Endodermal cell (in vitro differentiated cells): ENCODE measurements at places on chromosomes 5 and 9. TPM values are rescaled to one million over a fixed set of nuclear protein-coding genes. Genes with fewer than 3 reads are reported as not detected.

- peak; percentile 64 for DNase-seq
Measured at GRCh38 chr5:100517301-100517974, 17.7 kb upstream of the FAM174A start.

DNA sequence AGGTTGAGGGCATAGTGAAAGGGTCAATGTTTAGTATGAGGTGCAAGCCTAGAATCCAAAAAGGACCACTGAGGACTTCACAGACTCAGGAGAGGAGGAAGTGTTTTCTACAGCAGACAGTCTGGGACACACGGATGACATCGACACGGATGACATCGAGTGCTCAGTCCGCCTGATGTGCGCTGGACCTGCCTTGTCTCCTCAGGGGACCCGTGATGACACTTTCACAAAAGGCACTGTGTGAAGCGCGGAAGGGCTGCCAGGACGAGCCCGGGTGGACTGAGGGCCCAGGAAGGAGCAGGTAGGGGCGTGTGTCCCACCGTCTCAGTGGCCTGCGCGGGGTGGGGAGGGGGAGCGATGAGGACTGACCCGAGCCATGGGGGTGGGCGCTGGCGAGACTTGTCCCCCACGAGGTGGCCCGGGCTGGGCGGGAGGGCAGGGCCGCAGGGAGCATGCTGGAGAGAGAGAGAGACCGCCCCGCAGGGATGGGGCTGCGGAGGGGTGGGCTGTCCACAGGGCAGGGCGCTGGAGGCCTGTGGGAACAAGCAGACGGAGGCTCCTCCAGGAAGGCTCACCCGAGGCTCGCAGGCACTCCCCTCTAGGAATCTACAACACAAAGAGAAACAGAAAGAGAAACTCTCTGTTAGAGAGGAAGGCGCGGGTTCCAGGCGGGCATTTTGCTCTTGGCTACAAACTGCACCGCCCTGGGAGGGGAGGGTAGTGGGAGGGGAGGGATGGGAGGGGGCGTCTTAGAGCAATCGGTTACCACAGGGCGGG is 54.9 kb downstream of the USP20 start:
- DNase-seq, result peak; percentile 87

DNA sequence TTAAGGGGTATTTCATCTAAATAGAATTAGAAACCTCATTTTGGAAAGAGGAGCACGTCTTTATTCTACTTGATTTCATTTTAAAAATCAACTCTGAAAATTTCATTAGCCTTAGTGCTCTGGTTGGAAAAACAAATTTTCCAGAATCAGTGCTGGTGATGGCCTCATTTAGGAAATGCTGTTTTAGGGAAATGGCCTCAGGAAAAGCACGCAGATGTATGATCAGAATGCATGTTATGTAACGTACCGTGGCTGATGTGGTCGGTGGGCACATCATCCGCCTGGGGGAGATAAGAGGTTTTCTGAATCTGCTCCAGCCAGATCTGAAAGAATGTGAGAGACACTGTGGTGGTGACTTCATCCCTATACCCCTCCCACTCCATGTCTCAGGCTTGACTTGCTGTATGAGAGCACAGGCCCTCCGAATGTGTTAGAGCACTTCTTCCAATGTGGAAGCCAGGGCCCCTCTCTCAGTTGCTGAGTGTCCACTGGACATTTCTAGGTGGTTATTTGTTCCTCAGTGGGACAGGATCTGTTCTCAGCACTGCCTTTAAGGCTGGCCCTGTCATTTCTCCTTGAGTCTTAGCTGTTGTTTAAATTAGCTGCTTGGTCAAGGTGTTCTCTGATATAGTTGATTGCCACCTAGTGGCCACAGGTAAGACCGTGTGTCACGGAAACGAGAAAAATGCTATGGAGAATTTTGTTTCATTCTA is 96.5 kb downstream of the ARHGAP26 start:
- DNase-seq, result peak; percentile 84

GRCh38 chr9:73180403-73180802 is 28.7 kb downstream of the ANXA1 start:
- DNase-seq, result no peak

- no peak for DNase-seq
Measured at GRCh38 chr5:42593591-42593990, 163.0 kb upstream of the CCDC152 start.

DNA sequence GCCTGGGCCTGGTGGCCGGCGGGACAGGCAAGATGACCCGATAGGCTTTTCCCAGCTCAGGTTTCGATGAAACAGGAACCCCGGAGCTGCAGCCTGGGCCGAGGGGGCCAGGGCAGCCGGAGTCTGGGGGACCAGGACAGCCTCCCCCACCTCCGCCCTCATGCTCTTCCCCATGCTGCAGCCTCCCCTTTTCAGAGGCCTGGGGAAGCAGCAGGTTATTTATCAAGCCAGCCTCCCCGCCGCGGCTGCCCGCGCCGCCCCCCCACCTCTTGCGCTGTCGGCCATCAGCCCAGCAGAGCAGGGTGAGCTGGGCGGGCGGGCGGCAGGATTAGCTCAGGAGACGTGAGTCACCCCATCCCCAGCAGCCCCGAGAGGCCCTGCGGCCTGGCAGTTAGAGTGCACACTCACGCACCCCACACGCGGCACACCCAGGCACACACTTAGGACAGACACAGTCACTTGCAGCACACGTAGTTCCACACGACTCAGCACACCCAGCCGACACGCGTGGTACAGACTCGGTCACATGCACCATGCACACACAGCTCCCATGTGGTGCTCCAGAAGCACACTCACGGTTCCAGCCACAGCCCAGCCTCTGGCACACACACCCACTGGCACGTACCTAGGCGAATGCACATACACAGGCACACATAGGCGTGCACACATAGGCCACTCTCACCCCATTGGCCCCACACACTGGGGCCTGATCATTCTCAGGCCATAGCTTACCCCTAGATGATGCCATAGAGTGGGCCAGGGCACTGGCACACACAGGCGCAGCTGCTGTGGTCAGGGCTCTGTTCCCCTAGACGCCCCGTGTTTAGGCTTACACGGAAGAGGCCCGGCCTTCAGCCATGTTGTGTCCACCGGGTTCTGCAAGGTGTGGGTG is 13.0 kb downstream of the CXXC5 start:
- DNase-seq, result no peak

GRCh38 chr9:101028346-101029314 is at the start of gene PLPPR1:
Gene PLPPR1, plus strand, starts transcription at chr9:101028727.
- peak; percentile 92 for DNase-seq

DNA sequence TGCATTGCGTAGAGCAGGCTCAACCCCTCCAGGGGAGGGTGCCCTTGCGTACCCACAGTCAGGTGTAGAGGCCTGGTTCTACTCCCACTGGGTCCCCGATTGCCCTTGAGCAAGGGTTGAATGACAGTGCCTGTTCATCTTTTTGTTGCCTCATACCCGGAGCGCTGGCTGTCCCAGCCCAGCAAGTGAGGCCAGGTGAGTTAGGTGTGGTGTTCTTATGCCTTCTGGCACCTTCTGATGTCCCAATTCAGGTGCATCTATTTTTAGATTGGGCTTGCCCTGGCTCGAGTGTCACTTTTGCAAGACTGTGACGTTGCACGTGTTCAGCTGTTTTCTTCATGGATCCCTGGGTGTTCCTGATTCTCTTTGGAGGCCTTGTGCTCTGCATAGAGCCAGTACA is 257.8 kb downstream of the GOLPH3 start:
- no peak for DNase-seq

DNA sequence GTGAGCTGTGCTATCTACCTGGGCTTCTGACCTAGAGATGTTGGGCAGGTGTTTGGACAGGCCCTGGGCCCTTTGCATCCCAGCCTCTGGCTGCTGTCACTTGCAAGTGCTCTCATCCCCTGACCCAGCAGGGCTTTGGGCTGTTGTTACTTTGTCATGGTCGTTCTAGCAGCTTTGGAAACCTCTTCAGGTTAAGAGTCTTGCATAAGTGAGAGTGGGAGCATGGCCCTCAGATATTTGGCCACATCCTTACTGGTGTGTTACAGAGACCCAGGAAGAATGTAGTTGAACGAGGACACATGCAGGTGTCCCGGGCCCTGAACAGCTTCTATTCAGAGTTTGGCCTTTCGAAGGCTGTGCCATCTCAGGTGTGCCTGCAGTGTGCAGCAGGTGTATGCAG is 4.5 kb downstream of the TENT4A start:
- no peak for DNase-seq

DNA sequence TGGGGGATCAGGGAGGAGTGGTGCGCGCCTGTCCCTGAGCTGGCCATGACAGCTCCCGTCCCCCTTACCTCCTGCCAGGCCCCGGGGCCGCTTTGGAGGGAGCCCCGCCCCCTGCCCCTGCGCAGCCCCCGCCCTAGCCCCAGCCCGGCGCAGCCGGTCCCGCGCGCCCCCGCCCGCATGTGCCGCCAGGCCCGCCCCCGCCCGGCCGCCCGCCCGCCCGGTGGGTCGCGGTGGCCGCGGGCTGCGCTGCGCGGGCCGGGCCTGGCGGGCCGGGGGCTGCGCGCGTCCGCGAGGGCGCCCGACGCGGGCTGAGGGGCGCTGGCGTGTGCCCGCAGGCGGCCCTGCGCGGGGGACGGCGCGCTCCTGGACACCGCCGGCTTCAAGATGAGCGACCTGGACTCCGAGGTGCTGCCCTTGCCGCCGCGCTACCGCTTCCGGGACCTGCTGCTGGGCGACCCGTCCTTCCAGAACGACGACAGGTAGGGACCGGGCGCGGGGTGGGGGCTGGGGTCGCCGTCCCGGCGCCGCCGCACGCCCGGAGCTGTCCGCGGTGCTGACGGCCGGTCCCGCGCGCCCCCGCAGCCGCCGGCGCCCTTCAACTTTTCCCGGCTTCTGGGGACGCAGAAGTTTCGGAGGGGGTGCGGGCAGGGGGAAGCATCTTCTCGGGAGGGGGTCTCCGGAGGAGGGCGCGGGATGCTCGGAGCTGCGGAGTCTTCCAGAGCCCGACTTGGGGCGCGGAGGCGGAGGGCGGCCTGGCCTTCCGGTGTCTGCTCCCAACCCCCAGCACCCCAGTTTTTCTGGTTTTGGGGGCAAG is 12.5 kb downstream of the KCNT1 start:
- peak; percentile 90 for DNase-seq

- DNase-seq, result no peak
Measured at GRCh38 chr5:127352068-127352467, 61.5 kb downstream of the MEGF10 start.

DNA sequence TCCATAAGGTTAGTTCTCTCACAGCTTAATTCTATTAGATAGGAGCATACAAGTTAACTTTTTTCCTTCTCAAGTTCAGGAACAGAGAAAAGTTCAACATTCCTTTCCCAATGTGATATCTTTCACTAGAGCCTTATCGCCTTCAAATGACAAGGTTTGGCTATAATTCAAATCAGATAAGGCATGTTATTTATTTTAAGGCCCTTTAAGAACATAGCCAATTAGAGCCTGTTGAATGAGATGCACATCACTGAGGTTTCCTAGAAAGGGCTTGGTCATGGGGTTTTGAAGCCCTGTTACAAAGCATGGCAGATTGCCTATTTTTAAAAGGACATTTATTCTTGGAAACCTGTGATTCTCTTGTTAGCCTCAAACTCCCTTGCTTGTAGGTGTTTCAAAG is 123.4 kb downstream of the BASP1 start:
- DNase-seq, result no peak

The KLHL9 gene
- total RNA-seq, result 23.5 and 24.6 TPM in 2 replicates

The MBLAC2 gene
- total RNA-seq, result 5.0 to 8.4 TPM (median 6.0 TPM) in 3 replicates

The PCA3 gene
- not detected in 3 replicates for total RNA-seq

The BBLN gene
- 65.7 and 72.5 TPM in 2 replicates for total RNA-seq

The MUSK gene
- not detected in 3 replicates for total RNA-seq

The SPATA31D4 gene
- total RNA-seq, result not detected in 3 replicates
